ENCODE measurements at places on chromosomes 4 and X. TPM values are rescaled to one million over a fixed set of nuclear protein-coding genes. Genes with fewer than 3 reads are reported as not detected.

GRCh38 chr4:182245541-182246215 is 2.5 kb downstream of the TENM3 start:
- DNase-seq: no peak
- H3K27ac ChIP-seq: peak overlapping the region; percentile 74
- H3K4me1 ChIP-seq: peaks cover 30% of the 10 kb centered on the region
- no peaks in the 10 kb centered on the region for H3K27me3 ChIP-seq

DNA sequence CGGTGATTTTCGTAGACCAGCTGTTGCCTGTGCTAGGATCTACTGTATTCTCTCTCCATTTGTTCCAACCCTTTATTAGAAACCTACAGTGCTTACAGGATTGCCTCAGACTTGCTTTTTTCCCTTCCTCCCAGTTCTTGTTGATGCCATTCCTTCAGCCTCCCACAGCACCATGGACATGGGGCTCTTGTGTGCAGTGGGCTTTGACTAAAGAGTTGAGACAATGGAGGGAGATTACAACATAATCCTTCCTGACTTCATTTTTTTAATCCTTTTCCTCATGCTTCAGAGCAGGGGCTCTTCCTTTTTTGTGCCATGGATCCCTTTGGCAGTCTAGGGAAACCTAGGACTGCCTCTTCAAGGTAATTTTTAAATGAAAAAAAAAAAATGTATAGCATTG is 92.1 kb downstream of the BMPR1B start:
- H3K27ac ChIP-seq: no peak overlapping the region
- H3K4me3 ChIP-seq: no peak overlapping the region
- peaks cover 11% of the 10 kb centered on the region for H3K36me3 ChIP-seq
- peaks cover 5% of the 10 kb centered on the region for H3K4me1 ChIP-seq
- H3K27me3 ChIP-seq: no peaks in the 10 kb centered on the region
- no peak for DNase-seq

GRCh38 chr4:180665481-180665880 is 1577.7 kb upstream of the TENM3 start:
- peaks cover 18% of the 10 kb centered on the region for H3K4me1 ChIP-seq
- no peaks in the 10 kb centered on the region for H3K27me3 ChIP-seq
- DNase-seq: no peak
- no peak overlapping the region for H3K27ac ChIP-seq

DNA sequence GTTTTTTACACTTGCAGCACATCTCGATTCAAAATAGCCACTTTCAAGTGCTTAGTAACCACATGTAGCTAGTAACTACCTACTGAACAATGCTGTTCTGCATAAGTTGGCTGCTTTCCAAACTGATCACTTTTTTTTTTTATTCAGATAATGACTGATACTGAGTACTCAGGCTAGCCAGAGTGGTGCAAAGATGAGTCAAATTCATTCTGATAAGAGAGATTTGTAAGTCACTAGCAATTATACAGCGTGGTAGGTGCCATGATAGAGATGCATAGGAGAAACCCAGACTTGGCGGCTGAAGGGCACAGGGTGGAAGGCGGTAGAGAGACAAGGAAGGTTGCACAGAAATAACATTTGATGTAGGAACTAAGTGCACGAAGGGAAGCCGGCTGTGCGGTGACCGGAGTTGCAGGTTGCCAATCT is 357 bp upstream of the IGBP1 start:
- H3K4me3 ChIP-seq: peak overlapping the region; percentile 100
- peaks cover 12% of the 10 kb centered on the region for H3K36me3 ChIP-seq
- no peaks in the 10 kb centered on the region for H3K27me3 ChIP-seq
- no peak for DNase-seq
- H3K27ac ChIP-seq: peak overlapping the region; percentile 96
- H3K4me1 ChIP-seq: no peaks in the 10 kb centered on the region

DNA sequence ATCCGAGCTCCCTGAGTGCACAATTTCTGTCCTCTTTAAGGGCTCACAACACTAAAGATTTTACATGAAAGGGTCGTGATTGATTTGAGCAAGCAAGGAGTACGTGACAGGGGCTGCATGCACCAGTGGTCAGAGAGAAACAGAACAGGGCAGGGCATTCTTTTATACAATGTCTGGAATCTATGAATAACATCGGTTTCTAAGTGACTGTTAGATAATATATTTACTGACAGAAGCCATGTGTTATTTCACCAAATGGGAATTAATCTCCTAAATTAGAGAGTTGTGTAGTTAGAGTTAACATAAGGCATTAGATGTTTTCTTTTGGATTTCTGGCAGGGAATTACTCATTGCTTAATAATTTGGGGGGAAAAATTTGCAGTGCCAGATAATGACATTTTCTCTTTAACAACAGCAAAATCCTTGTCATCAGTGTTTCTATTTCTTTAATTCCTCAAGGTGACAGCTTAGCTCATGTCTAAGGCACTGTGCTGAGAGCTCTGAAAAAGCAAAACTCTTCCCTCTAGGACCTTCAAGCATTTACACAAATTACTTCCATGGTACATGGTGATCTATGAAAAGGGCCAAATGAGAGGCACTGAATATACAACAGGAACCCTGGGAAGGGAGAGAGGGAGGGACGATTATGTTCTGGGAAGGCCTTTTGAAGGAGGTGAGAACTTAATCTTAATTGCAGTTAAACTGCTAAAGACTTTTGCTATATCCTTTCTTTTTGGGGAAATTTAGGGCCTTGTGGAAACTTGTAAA is 145.0 kb downstream of the RTL3 start:
- DNase-seq: no peak
- H3K27me3 ChIP-seq: no peaks in the 10 kb centered on the region
- H3K36me3 ChIP-seq: no peaks in the 10 kb centered on the region

DNA sequence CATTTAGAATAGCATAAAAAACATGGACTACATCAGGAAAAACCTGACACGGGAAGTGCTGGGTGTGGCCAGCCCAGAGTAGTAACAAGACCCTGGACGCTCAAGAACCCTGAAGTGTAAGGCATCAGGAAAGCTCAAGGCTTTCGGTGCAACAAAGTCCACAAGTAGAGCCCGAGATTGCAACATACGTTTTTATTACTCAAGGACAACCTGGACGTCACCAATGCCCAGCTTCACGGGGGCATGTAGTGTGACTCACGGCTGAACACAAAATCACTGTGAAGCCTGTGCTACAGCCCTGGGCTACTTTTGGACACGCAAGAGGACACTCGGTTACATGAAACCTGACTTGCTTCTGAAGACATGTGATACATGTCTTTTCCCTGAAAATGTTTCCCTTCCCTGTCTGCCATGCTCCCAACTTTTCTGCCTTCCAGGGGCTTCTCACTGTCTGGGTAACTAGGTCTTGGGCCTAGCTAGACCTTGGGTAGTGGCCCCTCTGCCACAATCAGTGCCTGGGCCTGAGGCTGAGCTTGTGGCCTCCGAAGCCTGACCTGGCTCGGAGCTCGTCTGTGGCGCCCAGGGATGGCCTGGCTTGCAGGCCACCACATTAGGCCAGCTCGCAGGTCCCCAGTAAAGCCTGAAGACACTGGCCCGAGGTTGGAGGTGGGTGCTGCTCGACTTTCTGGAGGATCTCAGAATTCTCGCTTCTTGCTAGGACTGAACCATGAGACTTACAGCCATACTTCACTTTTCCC is 9.2 kb downstream of the IRAK1 start:
- DNase-seq: no peak
- no peak overlapping the region for H3K4me3 ChIP-seq
- H3K36me3 ChIP-seq: peaks cover 5% of the 10 kb centered on the region
- H3K4me1 ChIP-seq: no peaks in the 10 kb centered on the region
- H3K27ac ChIP-seq: no peak overlapping the region
- no peaks in the 10 kb centered on the region for H3K27me3 ChIP-seq

GRCh38 chr4:113446019-113446418 is 315.5 kb downstream of the CAMK2D start:
- no peaks in the 10 kb centered on the region for H3K36me3 ChIP-seq
- no peak overlapping the region for H3K4me3 ChIP-seq
- DNase-seq: no peak
- H3K27ac ChIP-seq: no peak overlapping the region

DNA sequence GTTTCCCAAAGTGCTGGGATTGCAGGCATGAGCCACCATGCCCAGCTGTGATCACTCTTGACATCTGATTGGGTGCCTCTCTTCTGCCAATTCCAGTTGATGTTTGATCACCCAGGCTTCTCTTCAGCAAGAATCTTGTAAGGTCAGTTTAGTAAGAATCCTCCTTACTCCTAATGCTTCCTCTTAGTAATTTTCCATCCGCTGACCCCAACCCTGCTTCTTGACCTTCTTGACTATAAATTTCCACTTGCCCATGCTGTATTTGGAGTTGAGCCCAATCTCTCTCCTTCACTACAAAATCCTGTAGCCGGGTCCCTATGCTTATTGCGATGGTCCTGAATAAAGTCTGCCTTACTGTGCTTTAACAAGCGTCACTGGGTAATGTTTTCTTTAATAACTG is 75.4 kb downstream of the DDIT4L start:
- H3K36me3 ChIP-seq: no peaks in the 10 kb centered on the region
- DNase-seq: no peak
- no peak overlapping the region for H3K4me3 ChIP-seq
- H3K27ac ChIP-seq: no peak overlapping the region

DNA sequence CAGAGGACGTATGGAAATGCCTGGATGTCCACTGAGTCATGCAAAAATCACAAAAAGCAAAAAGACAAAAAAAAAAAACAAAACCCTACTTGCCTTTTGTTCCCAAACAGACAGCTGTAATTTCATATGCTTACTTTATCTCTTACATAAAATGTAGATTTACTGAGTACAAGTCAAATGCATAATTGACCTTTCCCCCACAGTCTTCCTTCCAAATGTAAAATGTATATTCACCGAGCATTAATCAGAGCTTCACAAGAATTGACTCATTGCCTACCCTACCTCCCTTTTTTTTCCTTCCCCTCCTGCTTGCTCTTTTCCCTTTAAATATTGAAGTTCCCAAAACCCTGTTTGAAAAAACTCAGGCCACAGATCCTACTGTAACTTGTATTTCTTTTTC is 32.5 kb upstream of the TMPRSS11B start:
- peaks cover 4% of the 10 kb centered on the region for H3K4me1 ChIP-seq
- peaks cover 8% of the 10 kb centered on the region for H3K27me3 ChIP-seq
- no peak for DNase-seq
- H3K27ac ChIP-seq: no peak overlapping the region
- H3K36me3 ChIP-seq: no peaks in the 10 kb centered on the region

DNA sequence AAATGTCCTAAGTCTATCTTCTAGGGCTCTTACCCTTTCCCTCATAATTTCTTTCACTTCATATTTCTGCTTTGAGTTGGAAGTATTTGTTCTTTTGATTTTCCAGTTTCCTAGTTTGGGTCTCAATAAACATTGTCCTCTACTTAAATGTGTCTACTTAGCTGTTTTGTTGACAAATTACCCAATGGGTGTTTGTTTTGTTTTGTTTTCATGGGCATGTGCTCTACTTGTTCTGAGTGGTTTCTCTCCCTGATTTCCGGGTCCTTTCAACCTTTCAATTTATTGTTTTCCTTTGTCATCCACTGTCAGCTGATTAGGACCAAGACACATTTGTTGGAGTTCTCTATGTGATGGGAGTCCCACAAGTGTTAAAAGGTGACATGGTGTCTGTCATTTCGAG is 1181.4 kb downstream of the RPA4 start:
- DNase-seq: no peak
- H3K27ac ChIP-seq: no peak overlapping the region
- H3K4me3 ChIP-seq: no peak overlapping the region
- H3K27me3 ChIP-seq: no peaks in the 10 kb centered on the region

DNA sequence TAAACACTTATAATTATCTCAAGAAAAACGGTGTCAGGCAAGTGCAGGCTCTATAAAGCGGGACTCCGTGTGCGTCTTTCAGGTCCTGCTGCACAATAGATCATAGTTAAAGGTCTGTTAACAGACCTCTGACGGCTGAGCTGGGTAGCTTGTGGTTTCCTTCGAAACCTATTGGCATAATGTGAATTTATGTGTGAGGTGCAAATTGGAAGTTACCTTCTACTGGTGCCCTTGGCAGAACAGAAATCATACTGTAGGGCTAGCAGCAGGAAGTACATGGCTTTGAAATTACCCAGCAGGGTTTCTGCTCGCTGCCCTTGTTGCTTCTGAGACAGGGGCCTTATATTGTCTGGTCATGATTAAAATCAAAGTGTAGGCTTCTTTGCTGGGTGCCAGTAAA is 216.4 kb upstream of the HAND2 start:
- H3K36me3 ChIP-seq: no peaks in the 10 kb centered on the region
- no peak overlapping the region for H3K4me3 ChIP-seq

DNA sequence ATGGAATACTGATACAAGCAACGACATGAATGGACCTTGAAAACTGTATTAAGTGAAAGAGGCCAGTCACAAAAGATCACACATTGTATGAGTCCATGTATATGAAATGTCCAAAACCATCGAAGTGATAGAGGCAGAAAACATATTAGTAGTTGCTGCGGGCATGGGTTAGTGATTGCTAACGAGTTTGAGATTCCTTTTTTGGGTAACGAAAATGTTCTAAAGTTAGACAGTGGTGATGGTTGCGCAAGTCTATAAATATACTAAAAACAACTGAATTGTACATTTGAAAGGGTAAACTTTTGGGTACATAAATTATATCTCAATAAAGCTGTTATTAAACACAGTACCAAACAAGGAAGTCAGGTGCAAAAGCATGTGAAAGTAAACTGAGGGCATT is 234.5 kb downstream of the FBXW7 start:
- no peak for DNase-seq
- H3K27me3 ChIP-seq: no peaks in the 10 kb centered on the region
- H3K27ac ChIP-seq: no peak overlapping the region
- peaks cover 13% of the 10 kb centered on the region for H3K4me1 ChIP-seq
- no peak overlapping the region for H3K4me3 ChIP-seq

Gene DMRTC1
- 0.51 TPM for total RNA-seq

Gene ITM2A
- 5.9 TPM for total RNA-seq
